ENCODE measurements at places on chromosomes 3 and 15.

DNA sequence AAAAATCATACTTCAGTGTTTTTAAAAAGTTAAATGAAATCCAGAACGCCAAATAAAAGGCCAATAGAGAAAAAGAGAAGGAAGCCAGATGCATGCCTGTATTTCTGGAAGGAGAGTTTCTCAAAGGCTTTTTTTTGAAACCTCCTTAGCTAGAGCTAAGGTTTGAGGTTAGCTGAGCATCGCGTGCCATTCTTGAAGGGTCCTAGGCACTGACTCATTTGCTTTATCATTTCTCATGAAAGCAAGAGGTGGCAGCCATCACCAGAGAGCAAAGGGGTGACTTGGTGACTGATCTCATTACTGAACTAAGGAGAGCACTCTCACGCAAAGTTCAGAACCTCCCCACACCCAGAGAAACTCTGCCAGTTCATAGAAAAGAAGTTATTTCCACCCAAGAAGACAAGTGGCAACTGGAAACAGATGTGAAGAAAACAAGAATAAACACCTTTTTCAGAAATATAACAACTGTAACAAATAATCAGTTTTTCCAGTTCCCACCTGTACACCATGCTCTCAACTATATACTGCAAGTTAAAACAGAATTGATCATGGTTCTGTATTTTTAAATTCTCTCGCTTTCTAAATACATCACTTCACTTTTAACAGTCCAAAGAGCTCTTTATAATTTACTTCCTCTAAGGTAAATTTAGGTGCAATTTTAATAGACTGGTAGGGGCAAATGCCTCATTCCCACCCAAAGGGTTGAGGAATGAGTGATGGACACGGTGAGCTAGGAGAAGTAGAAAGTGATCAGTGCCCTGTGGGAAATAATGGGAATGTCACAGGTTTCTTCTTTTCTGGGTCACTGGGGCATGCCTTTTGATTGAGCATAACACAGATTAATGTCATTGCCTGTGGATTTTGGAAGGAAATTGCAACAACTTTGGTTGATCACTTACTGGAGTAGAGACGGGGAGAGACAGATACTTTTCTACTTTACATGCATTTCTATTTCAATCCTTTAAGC, 24.7 kb downstream of the GPR15 start:
- DNase-seq: peak; percentile 80

GRCh38 chr3:101377796-101378195, 57.4 kb upstream of the IMPG2 start:
- DNase-seq: no peak

DNA sequence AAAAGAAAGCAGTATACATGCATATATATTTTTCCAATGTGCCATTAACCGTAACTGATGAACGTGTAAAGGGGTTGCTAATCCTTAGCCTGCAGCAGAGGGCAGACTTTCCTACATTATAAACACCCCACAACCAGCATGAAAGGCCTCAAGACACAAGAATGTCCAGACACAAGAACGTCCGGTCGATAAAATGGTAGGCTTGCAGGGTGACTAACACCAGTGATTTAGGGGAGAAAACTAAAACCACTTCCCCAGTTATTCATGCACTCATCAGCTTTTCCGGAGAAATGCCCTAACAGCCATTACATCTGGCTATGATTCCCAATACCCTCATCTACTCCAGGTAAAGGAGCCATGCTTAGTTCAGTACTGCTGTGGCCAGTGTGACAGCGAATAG, 57.4 kb downstream of the LRTM1 start:
- DNase-seq: no peak

DNA sequence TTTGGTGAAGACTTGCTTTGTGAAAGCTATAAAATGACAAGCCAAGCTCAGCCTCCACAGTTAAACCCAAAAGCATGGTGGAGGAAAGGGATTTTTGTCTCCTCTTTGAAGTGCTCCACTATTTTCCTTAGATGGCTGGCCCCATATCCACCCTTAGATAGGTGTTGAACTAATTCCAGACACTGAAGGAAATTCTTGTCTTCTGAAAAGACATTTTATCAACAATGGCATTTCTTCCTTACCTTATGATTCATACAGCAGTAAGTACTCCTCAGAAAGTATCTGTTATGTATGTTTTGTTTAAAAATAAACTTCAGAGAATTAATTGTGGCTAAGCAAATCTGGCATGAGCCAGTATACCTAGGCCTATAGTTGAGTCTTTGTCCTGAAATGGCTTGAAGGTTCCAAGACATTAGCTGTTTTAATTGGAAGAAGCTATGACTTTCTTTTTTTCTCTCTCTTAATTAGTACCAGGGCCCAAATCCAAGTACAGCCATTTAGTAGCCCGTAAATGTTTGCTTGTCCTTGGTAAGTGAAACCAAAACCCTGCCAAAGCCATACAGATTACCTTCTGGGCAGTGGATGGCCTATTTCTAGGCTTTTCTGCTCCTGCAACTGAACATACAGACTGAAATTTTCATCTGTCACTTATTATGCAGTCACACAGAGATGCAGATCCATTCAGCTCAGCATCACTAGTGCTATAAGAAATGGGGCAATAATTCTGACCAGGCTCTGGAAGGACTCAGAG, 5.1 kb upstream of the BFSP2 start:
- DNase-seq: no peak

DNA sequence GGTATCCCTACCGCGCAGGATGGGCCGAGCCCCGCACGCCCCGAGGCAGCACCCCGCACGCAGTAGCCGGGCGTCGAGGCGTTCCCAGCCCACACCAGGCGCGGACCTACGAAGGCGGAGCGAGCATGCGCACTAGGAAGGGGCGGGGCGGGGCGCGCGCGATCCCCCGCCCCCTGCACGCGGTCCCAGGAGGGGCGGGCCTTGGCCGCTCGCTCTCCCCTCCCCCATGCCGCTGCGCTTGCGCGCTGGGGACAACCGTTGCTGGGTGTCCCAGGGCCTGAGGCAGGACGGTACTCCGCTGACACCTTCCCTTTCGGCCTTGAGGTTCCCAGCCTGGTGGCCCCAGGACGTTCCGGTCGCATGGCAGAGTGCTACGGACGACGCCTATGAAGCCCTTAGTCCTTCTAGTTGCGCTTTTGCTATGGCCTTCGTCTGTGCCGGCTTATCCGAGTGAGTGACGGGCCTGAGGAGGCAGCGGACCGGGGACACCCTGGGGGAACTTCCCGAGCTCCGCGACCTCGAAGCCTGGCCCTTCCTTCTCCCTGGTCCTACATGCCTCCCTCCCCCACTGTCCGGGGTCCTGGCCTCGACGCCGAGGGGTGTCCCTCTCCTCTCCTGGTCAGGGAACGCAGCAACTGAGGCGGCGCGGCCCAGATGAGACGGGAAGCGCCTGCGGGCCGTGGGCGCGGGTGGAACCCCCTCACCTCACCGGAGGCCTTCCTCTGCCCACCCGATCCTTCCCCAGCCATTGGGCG, at the start of gene SPESP1:
Gene SPESP1, plus strand, starts transcription at position 258 of the 755 bp plus-strand sequence. Its CDS starts 129 bp downstream, at position 387.
- no peak for DNase-seq

- no peak for DNase-seq
These were observed 364.6 kb upstream of the EPHA6 start for GRCh38 chr3:96449803-96450202.

GRCh38 chr3:104244680-104245220, 1122.0 kb upstream of the ALCAM start:
- no peak for DNase-seq

- no peak for DNase-seq
These were observed 48.2 kb downstream of the SRGAP3 start for GRCh38 chr3:9201266-9201665.

- DNase-seq: no peak
These were observed 140.6 kb downstream of the EEFSEC start for GRCh38 chr3:128293930-128294329.

DNA sequence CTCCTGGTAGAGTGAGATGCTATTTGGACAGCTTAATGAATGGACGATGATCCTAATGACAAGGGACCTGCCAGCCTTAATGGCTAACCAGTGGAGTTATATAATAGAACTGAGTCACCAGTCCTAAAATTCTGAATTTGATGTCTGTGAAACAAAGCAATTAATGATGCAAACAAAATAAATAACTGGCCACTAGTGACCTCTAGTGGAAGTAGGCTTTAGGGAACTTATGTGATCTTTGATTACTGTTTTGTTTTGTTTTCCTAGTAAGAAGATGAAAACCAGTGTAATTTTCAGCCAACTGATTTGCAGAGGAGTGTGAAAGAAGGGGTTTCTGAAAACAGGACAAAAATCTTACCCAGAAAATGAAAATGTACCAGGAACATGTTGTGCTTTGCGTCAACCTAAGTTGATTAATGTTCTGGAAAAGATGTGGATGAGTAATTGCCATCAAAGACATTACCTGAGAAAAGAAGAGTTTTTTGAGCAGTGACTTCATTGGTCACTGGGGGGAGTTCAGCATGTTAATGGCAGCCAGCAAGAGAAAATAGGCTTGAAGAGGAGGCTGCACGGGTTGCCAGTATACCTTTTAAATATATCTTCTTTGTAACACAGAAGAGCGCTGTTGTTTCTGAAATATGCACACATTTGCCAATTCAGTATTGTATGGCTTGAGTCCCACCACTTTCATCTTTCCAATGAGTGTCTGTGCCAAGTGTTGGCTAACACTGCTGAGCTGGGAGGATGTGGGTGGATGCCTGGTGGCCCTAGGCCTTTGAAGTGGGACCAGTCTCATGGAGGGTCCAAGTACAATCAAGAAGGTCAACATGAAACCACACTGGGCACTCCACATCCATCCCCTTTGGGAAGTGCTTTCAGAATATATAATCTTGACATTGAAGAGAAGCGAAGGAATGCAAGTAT, 9.3 kb downstream of the VEPH1 start:
- no peak for DNase-seq

GRCh38 chr3:113754494-113755159, 7.8 kb downstream of the ATP6V1A start:
- no peak for DNase-seq

DNA sequence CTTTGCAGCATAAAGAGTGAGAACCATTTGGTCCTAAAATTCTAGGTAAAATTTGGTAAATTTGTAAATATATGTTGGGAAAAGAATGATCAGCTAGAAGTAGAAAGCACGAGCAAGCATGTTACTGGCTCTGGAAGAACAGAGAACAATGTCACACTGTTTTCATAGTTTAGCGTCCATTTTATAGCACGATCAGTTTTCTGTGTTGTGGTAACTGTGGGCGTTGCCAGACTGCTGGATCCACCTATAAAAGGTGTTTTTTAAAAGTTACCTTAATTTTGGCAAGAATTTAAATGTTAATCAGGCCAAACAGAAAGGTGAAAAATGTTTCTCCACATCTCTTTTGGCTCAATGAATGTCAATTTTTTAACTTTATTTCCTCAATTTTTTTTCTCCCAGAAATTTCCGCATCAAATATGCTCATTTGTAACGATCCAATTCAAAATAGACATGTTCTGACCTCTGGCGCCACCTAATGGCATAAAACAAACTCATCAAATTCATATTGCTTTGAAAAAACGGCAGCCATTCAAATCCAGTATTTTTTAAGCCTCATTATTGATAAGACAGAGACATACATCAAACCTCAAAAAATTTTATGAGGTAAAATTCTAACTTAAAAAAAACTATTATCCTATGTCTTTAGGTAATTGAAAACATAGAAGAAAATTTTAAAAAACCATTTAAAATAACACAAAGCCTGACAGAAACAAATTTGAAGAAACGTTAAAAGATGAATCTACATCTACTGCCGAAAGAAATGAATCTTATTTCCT, 5.5 kb upstream of the GP5 start:
- DNase-seq: no peak

- DNase-seq: no peak
These were observed 310.3 kb downstream of the PTPRG start for GRCh38 chr3:61871644-61872043.

GRCh38 chr15:90529011-90529370, 732 bp upstream of the CRTC3 start:
- DNase-seq: no peak

GRCh38 chr3:105661461-105661860, 207.4 kb downstream of the CBLB start:
- DNase-seq: no peak

DNA sequence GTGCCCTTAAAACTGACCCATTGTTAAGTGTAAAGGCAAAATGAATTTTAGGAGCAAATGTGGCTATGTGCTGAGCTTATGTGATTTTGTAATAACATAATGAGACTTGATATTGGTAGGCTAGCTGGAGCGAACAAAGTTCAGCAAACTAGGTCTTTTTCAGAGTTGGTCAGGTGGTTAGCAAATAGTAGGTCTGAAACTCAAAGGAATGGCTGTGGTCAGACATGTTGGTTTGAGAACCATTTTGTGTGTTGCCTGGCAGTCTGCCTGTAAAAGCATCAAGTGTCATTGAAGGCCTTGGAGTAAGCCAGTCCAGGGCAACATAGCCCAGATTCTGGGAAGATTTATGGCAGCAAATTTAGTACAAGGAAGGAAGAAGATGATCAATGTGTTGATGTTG, 16.4 kb downstream of the FBXO22 start:
- DNase-seq: no peak

DNA sequence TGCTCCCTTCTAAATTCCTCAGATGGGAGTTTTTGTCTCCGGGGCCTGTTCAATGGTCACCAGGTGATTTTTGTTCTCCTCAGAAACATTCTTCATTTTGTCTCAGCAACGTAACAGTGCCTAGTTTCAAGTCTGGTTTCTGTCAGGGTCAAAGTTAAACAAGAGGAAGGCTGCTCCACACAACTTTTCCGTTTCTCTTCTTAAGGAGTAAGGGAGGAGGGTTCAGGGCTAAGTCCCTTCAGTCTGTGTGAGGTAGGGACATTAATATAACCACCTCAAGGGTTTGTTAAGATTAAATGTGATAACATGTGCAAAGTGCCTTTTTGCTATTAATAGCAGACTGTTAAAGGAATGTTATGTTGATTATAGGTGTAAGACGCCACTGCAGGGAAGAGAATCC, 41.8 kb downstream of the HOMER2 start:
- DNase-seq: no peak

DNA sequence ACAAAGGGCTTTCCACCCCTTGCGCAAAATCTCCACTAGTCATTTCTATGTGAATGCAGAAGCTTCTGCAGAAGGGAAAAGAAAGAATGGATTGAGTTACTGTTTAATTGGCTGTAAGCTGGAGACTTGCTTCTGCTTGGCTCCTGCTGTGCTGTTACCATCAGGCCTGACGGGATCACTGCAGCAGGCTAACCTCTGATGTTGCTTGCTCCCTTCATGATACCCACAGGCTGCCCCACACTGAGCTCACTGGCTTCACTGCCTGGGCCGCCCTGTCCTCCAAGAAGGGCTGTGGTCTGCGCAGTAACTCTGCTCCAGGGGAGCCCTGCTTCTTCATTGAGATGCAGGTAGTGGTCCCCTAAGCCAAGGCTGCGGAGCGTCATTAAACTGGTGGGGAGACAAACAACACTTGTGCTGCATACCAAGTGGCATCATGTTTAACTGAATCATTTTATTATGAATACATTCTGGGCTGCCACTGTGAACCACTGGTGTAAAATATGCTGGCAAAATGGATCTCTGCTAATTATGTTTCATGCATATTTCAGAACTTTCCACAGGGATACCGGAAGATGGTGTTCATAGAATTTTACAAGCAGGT, 78.6 kb downstream of the WDR49 start:
- no peak for DNase-seq

All from natural killer cell treated with Interleukin-12 subunit alpha and Interleukin-12 subunit beta and Interleukin-15 and Interleukin-18, amount 100 ng/mL, for 72 hours (primary cell).